ENCODE measurements at places on chromosomes 3 and 15.

DNA sequence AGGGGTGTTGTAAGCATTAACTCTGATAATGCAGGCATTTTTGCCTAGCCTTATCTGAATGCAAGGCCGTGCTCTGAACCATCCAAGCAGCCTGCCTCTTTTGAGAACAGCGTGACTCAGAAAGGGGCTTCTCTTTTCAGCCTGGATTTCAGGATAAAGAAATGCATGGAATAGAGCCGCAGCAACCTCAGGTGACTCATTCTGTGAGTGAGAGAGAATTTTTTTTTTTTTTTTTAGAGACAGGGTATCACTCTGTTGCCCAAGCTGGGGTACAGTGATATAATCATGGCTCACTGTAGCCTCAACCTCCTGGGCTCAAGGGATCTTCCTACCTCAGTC, 20.6 kb upstream of the PDE8A start:
- DNase-seq, result no peak

DNA sequence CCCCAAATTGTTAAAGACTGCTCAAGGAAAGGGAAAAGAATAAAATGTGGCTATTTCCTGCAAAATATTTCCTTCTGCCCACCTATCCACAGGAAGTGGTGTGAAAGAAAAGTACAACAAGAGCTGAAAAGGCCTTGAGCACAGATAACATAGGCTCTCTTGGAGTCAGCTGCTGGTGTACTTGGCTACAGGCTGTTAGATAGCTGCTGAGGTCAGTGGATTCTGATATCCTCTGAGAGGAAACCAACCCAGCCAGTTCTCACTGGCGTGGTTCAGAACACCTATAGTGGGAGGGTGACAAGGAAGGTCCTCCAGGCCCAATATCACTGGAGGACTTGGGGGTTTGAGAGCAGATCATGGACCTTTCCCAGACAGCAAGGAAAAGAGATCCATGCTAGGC, 124.4 kb upstream of the GAP43 start:
- DNase-seq, result no peak

- no peak for DNase-seq
These were observed 60.0 kb upstream of the STT3B start for GRCh38 chr3:31472479-31473390.

GRCh38 chr3:12920967-12921366, 79.6 kb upstream of the RPL32 start:
- DNase-seq, result no peak

DNA sequence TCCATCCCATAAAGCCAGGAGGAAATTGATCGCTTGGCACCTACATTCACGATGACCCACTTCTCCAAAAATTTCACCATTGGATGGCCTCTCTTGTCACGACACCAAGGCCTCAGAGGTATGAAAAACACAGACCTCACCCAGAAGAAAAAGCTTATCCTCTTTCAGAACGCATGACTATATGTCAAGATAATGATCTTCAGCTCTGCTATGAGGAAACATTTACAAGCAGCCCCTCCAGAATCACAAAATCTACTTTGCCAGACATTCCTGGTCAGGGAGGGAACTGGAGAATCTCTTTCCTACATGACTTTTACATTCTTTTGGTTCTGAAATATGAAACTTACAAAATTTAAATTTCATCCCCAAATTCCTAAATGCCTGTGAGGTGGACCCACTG, 122.7 kb downstream of the WNT5A start:
- no peak for DNase-seq

- DNase-seq, result no peak
These were observed 964.7 kb downstream of the TUSC7 start for GRCh38 chr3:117674321-117674720.

DNA sequence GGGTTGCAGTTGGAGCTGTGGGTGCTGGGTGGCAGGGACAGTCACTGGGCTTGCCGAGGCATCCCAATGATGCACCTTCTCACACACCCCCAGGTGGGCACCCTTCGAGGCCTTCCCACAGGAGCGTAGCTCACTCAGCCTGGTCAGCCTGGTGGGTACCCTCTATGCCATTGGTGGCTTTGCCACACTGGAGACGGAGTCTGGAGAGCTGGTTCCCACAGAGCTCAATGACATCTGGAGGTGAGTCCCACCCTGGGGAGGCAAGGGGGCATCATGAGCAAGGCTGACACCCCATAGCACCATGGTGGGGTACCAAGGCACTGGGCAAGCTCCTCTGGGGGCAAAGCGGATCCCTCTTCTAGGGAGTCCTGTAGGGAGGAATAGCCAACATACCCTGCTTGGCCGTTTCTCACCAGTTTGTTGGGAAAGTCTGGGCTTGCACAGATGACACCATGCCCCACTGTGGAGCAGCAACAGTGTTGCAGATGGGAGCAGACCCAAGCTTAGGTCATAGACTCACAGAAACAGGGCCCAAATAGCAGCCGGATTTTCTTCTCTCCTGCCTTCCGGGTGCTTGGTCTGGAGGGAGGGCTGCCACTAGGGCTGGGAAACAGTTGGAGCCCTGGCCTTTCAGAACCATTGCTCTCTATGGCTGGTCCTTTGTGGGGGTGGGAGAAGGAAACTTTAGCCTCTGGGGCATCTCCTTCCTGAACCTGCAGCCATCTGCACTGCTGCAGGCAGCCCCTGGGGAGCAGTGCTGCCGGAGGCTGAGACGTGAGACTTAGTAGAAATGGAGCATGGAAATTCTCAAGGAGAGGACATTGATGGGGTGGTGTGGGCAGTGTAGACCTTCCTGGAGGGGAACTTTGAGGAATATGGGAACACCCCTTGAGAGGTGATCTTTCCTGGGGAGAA, 5.7 kb downstream of the KLHL40 start:
- no peak for DNase-seq

- DNase-seq, result no peak
These were observed 13.5 kb downstream of the TBC1D2B start for GRCh38 chr15:78063970-78064385.

DNA sequence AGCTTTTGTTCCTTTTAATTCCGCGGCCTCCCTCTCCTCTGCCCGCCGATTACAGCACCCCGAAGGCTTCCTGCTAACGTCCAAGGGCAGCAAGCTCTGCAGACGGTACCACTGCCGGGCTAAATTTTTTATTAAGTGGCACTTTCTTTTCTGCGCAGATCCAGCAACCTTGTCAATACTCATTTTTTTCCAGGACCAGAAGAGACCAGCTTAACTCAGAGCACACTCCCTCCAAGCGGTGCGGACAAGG, 542 bp upstream of the MEIS2 start:
- no peak for DNase-seq

DNA sequence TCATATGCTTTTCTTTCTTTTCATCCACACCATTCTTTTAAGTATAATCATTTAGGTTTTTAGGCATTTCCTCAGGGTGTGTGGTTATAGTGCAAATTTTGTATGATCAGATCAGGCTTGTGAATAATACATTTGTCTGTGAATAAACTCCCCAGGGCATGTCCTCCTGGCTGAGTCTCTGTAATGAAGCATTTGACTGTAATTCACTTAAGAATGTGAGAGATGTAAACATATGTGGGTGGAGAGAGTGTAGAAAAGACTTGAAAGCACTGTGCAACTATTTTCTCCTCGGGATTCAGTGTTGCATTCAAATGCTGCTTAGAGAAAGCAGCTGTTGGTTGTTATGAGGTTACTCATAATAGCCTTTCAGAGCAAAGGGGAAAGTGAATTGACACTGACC, 996.5 kb downstream of the TUSC7 start:
- no peak for DNase-seq

DNA sequence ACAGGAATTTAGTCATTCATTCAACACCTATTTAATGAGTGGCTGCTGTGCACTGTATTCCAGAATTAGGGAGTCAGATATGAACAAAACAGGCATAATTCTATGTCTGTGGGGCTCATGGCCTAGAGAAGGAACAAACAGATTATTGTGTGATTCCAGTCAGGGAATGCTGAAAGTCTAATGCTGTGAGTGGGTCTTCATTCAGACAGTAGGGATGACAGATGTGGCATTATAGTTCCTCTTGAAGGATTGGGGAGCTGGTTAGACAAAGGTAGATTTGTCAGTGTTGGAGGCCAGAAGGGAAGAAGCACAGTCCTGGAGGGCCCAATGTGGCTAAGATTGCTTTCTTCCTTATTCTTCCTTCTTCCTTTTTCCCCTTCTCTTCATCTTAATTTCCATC, 226.4 kb upstream of the EIF1B start:
- DNase-seq, result no peak

- no peak for DNase-seq
These were observed 89.7 kb upstream of the CMC1 start for GRCh38 chr3:28151608-28152228.

DNA sequence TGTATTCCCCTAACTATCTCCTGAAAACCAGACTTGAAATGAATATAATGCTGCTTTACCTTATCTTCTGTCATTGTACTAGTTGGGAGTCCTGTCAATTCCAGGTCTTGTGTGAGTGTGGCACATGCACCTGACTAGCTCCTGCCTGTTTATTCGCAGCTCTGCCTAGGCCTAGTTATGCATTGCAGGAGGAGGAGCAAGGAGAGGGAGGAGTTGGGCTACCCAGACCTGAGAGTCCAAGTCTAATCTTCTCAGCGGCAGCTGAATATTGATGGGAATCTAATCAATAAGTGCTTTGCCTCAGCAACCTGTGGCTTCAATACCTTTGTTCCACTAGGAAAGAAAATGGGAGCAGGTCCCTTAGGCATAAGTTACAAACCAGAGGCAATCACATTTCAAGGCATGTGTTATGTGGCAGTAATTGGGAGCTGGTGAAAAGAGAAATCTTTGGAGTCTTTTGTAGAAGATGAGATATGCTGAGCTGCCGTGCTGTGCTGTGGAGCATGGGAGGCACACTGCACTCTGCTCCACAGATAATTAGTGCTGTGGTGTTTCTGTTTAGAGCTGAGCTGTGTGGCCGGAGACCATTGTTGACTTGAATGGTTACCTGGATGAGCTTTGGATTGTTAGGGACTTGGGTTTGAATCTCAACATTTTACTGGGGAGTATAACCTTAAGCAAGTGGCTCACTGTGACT, at the start of gene SLC2A2:
TSS of gene SLC2A2 (minus strand) at position 124 of the 697 bp plus-strand sequence. CDS start at position 74, 50 bp downstream.
- DNase-seq, result no peak

GRCh38 chr3:16417945-16418739, 95.4 kb downstream of the RFTN1 start:
- DNase-seq, result no peak

DNA sequence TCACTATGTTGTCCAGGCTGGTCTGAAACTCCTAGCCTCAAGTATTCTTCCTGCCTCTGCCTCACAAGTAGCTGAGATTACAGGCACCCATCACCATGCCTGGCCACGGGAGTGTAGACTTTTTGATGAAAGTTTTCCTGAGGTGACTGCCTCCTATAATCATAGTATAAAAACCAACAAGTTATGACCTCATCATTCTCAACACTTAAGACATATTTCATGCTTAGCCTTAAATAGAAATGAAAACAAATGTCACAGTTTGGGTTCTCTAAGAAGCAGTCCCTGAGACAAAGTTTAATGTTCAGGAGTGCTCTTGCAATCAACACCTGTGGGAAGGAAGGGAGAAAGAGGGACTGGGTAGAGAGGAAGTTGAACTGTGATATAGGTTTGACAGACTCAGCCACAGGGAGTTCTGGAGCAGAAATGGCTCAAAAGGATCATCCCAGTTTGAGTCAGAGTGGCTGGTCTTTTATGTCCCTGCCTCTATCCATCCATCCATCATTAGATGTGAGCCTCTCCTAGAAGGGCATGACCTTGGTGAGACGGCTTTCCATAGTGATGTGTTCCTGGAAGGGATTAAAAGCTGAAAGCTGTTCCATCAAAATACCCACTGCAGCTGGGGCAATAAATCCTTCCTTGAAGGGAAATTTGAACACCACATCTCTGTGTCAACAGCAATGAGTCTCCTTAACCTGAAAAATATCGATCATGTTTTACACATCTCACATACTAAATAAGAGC, 16.2 kb upstream of the ABHD5 start:
- no peak for DNase-seq

DNA sequence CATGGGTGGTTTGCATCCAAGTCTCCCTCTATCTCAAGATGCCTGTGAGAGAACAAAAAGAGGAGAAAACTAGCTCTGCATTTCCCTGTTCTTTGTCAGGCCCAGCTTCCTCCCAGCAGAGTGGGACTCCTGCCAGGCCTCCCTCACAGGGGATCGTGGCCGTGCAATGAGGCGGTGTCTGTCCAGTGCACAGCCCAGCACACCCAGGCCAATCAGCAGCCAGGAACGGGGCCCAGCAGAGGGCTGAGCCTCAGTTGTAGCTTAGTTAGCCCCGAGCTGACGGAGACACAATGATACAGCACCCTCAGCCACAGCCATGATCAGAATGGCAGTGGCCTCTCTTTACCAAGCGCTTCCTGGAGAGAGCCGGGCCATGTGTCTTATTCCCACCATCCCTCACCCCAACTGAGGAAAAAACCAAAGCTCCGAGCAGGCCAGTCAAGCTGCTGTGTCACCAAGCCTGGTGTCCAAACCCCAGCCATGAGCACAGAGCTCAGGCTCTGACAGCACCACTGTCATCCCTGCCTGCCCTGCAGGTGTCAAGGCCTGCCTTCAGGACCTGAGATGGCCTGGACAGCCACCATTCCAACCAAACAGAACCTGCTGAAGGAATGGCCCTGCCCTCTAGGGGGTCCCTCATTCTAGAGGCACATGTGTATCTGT, 71.1 kb downstream of the DNAJB8 start:
- no peak for DNase-seq

DNA sequence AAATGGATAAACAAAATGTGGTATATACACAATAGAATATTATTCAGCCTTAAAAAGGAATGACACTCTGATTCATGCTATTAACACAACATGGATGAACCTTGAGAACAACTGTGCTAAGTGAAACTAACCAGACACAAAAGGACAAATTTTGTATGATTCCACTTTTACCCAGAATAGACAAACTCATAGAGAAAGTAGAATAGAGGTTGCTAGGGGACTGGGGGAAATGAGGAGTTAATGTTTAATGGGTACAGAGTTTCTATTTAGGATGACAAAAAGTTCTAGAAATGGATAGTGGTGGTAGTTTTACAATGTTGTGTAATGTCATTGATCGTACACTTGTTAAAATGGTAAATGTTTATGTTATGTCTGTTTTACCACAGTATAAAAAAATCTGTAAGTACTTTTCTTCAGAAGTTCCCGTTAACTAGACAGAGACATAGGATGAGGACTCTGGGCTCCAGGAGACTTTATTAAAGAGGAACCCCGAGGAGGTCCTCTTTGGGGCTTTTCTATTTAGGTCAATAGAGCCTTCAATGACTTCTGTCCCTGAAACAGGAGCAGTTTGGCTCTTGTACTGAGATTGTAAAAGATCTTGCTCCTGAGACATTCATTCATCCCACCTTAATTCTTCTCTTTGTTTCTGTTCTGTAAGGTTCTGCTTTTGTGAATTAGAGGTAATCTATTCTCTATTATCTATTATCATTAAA, 24.5 kb downstream of the ABHD6 start:
- no peak for DNase-seq

All from stimulated activated CD8-positive, alpha-beta memory T cell treated with anti-CD3 and anti-CD28 coated beads, Interleukin-7, amount 100 ng/mL, for 1 hour (primary cell).